Stimulated activated CD4-positive, alpha-beta T cell treated with anti-CD3 and anti-CD28 coated beads, Interleukin-1b, Interleukin-23, amount 100 ng/mL, for 1 hour (primary cell): ENCODE measurements at places on chromosomes 3 and 15.

DNA sequence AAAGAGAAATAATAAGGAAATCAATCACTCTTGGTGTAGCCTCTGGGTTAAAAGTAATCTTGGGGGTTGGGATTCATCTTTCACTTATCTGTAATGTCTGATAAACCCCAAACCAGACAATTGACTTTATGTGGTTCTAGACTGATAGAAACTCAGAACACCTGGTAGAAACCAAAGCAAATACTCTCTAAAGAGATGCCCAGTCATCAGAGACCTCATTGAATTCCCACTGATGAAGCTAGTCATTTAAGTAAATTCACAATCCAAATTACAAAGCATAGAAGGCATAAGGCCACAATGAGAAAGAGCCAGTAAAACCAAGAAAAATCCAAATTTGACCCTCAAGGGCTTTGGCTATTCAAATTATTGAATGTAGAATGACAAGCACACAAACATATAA is 250.6 kb downstream of the MBNL1 start:
- no peak for DNase-seq

DNA sequence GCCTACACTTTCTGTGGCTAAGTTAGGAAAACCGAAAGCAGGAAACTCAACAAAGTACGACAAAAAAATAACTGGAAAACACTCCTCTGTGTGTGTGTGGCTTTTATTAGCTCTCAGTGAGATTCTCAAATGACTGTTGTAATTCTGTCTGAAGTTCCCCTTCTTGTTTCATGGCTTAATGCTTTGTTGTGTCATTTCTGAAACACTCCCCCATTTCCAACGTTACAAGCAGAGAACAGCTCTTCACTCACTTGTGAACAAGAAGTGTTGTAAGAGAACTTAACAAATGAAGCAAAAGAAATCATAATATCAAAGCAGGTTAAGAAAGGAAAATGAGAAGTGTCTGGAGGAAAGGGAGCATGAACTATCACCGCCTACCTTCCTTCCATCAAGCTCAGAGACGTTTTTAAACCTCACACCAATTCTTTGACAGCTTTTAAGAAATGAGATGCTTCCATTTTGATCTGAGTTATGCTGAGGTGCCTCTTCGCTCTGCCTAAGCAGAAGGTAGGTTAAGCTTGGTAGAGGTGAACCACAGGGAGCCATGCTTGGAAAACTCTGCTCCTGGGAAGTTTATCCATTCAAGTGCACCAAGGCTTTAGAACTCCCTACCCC is 12.4 kb upstream of the SEC62 start:
- no peak for DNase-seq

- no peak for DNase-seq
Observed at GRCh38 chr15:31357148-31357547, 30.5 kb downstream of the KLF13 start.

- DNase-seq = no peak
Observed at GRCh38 chr3:41991437-41991836, 29.5 kb upstream of the ULK4 start.

DNA sequence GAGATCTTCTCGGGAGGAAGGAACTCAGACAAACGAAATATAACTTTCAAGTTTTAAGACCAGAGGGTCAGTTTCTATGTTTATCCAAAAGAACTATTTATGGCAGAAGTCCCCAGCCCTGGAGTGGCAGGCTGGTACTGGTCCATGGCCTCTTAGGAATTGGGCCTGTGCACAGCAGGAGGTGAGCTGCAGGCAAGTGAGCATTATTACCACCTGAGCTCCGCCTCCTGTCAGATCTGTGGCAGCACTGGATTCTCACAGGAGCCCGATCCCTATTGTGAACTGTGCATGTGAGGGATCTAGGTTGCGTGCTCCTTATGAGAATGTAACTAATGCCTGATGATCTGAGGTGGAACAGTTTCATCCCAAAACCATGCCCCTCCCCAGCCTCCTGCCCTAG is 14.3 kb upstream of the HPS3 start:
- no peak for DNase-seq

- DNase-seq = no peak
Observed at GRCh38 chr15:70269311-70269911, 171.7 kb upstream of the TLE3 start.

GRCh38 chr3:136042608-136043221 is 77.2 kb downstream of the PPP2R3A start:
- no peak for DNase-seq

GRCh38 chr3:18556001-18556408 is 130.9 kb upstream of the SATB1 start:
- no peak for DNase-seq

GRCh38 chr3:66756468-66757036 is 241.6 kb upstream of the KBTBD8 start:
- DNase-seq = no peak

DNA sequence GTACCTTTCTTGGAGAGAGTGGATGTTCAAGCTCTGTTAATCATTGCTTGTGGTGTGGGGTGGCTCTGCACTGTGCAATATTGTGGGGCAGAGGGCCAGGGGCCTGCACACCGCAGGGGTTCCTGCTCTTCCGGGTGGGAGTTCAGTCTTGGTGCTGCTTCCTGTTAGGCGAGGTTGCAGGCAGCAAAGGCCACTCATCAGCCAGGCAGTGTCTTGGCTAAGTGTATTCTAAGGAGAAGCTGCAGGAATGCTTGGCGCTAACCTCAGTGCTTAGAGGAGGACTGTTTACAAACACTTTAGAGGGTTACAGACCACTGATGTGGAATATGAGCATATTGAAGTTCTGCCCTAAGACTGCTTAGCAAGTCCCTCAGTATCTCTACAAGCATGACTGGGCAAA is 81.7 kb downstream of the CEP63 start:
- no peak for DNase-seq

GRCh38 chr3:169847896-169848295 is 21.8 kb downstream of the LRRC31 start:
- DNase-seq = no peak

DNA sequence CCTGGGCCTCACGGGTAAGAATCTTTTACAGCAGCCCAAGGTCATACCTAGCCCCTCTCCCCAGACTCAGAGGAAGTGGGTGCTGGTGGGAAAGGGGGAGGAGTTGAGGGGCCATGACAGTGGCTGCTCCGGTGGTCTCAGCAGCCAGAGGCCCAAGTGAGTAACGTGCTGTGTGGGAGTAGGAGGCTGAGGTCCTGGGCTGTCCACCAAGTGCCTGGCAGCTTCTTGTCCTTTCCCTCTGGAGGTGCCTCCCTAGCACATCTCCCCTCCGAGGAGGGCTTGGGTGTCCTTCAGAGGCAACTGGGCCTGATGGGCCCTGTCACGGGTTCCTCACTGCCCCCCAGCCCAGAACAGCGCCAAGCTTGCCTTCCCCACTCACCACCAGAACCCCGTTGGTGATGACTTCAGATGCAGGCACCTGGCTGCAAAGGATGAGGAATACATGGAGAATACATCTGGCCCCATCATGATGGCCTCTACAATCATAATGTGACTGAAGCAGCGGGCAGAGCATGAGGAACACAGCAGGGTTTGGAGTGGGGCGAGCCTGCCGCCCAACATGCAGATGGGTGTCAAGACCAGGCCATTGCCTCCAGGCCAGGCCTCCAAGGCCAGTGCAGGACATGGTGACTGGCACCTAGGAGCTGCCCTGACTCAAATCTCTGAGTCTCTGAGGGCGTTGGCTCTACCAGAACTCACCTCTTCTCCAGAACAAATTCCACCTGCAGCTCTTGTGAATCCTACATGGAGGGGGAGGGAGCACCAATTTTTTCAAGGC is 3.3 kb downstream of the PLA2G4F start:
- DNase-seq = no peak

GRCh38 chr15:20348900-20349773 is 192.5 kb downstream of the GOLGA6L6 start:
- no peak for DNase-seq

DNA sequence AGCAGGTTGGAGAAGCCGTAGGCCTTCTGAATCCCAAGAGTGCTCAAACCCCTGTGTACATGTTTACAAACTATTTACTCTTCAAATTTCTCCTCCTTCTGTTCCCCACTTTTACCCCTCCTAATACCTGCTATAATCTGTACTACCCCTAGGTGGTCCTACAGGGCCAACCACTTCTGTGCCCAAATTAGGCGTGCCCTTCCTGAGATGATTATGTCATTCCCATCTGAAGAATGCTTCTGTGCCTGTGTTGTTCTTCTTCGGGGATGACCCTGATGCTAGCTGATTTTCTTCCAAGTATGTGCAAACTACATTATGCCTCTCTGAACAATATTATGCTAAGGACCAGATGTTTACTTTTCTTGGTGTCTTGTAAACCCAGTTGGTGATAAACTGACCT is 20.5 kb downstream of the RBP2 start:
- no peak for DNase-seq

DNA sequence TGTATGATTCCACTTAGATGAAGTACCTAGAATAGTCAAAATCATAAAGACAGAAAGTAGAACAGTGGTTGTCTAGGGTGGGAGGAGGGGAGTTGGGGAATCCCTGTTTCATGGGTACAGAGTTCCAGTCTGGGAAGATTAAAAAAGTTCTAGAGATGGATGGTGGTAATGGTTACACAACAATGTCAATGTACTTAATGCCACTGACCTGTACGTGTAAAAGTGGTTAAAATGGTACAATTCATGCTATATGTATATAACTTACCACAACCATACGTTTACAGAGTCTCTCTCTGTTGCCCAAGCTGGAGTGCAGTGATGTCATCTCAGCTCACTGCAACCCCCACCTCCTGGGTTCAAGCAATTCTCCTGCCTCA is 6.5 kb downstream of the SFMBT1 start:
- no peak for DNase-seq

- no peak for DNase-seq
Observed at GRCh38 chr3:46271209-46271745, 29.0 kb downstream of the CCR3 start.

DNA sequence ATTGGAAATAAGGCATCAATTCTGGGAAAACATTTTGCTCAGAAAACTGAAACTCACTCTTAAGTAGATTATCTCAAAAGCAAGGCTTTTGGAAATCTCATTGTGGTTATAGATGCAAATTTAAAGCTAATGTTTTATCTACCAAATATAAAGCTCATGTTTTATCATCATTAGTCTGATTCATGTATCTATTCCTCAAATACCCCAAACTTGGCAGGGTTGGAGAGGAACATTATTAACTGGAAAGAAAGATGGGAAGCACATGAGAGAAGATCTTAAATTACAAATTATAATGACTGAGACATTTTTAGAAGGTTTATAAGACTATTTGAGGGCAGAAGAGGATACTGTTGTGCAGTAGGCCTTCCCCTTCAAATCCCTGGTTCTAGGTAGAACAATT is 137.3 kb upstream of the TGFBR2 start:
- no peak for DNase-seq

- DNase-seq = no peak
Observed at GRCh38 chr3:20637729-20638128, 451.7 kb upstream of the SGO1 start.

DNA sequence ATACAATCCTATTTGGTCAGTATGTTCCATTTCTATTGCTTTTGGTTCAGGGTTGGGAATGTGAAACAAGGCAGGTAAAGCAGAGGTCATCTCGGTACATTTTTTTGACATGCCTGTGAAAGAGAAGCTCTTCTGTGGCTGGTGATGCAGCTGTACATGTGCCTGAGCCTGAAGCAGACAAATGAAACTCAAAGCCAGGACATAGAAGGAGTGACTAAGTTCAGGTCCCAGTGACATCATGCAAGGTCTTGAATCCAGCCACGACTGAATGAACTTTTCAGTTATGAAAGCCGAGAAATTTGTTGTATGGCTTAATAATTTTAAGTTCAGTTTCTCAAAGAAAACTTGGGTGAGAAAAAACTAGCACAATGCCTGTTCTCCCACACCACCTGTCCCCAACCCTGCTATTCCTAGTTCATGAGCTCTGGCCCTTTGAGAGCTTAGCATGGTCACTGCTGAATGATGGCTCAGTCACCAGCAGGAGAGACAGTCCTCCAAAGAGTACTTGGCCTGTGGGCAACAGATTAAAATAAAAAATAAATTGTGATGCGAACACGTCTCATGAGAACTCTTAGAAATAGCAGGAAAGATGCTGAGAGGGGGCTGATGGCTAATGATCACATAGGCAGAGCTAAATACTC is 600.2 kb upstream of the GRM7 start:
- no peak for DNase-seq

GRCh38 chr3:10223676-10224639 is 24.3 kb upstream of the TATDN2 start:
- no peak for DNase-seq

GRCh38 chr3:53806182-53807116 is 39.8 kb downstream of the CHDH start:
- no peak for DNase-seq

DNA sequence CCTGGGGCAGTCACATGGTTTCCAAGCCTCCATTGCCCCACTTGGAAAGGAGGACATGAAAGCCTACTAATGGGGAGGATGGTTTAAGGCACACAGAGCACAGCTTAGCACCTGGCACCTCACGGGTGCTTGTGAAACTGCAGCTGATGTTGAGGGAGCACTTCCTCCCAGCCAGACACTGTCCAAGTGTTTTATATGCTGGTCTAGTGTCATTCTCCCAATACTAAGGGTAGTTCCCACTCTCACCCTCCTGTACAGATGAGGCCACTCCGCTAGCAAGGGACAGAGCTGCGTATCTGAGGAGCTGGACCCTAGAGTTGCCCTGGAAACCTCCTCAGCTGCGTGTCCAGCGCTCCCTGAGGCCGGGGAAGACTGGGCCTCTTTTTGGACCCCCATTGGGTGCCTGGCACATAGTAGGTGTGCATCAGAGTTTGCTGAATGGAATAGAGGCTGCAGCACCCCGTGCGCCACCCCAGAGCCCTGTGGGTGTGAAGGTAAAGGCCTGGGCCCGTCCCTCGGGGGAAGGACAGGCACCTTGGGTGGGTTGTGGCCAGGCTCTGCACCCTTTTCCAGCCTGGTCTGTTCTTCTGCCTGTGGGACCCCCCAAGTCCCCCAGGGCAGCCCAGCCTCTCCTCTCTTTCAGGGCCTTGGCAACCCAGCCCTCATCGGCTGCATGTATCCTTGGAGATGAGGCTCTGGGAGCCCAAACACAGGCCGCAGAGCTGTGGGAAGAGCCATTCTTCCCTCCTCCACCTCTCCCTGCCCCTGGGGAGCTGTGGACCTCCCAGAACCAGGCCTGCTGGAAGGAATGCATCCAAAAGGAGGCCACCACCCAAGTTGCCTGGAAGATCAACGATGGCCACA is 31.3 kb downstream of the DNASE1L3 start:
- DNase-seq = no peak

GRCh38 chr15:77148191-77148590 is 77.3 kb upstream of the TSPAN3 start:
- no peak for DNase-seq

DNA sequence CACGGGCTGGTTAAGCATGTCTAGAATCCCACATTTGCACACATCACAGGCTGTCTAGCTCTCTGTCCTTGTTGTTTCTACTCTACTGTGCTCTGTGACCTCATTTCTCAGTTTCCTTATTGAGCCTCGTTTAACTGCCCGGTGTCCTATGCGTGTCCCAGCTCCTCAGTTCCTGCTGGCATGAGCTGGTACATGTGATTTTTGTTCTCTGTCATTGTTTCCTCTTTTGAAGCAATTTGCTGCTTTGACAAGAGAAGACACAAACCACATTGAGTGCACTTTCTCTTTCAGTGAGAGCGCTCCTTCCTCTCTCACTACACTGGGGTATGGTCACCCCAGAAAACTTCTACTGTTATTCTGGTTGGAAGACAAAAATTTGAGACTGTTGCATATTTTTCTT is 563.5 kb downstream of the PDCD6IP start:
- DNase-seq = no peak

GRCh38 chr3:88113311-88114162 is 36.2 kb upstream of the C3orf38 start:
- DNase-seq = peak; percentile 17

GRCh38 chr15:31387092-31387478 is 60.5 kb downstream of the KLF13 start:
- DNase-seq = no peak

GRCh38 chr15:48547286-48547685 is 98.2 kb downstream of the FBN1 start:
- no peak for DNase-seq
